ENCODE measurements at places on chromosomes 1 and 21. TPM values are rescaled to one million over a fixed set of nuclear protein-coding genes. Genes with fewer than 3 reads are reported as not detected.

The IGSF21 gene
- not detected for total RNA-seq

DNA sequence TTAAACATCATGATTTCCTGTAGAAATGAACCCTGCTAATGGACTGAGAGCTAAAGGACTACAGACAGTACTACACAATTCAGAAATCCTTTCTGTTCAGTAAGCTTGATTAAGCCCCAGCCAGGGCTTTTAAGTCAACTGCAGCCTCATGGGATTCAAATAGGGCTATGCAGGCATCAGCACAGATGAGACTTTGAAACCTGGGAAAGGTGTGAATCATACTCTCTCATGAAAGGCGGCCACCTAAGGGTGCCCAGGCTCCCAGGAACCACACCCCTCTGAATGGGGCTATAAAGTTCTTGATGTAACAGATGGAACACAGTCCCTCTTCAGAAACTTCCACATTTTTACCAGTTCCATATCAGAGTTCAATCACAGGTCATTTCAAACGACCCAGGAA is 7.6 kb downstream of the SIPA1L2 start:
- DNase-seq = no peak

DNA sequence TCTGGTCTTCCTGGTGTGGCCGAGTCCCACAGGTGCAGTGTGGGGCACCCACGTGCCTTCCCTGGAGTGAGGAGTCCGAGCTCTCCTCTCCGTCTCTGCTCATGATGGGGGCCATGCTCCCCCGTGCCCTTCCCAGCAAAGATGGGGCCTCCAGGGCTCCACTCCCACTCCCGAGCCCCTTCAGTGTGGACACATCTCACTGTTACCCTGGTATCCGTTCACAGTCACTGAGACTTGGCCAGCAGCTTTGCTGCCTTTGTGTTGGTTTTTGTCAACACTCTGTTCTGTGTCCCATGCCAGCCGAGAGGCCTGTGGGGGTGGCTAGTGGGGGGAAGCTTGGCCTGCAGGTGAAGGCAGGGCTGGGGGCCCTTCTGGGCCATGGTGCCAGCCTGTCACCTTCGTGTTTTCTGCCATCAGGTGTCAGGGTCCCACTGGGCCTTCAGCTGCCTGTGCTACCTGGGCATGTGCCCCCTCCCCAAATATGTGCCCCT is 46.9 kb upstream of the POFUT2 start:
- DNase-seq = no peak

- no peak for DNase-seq
Measured at GRCh38 chr1:57229076-57229475, 194.8 kb downstream of the DAB1 start.

GRCh38 chr1:52054496-52055065 is 410 bp downstream of the TXNDC12 start:
- DNase-seq = no peak

DNA sequence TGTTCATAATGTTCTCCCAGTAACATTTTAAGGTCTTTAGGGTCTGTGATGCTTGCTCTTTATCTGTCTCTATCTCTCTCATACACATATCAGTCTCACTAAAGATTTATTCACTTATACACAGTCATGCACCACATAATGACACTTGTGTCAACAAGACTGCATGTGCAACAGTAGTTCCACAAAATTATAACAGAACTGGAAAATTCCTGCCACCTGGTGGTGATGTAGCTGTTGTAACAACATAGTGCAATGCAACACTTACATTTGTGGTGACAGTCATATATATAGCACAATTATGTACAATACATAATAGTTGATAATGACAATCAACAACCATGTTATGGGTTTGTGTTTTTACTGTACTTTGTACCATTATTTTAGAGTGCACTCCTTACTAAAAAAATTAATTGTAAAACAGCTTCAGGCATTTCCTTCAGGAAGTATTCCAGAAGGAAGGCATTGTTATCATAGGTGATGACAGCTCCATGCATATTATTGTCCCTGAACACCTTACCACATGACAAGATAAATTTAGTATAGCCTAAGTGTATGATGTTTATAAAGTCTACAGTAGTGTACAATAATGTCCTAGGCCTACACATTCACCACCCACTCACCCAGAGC is 8.1 kb downstream of the TDRD5 start:
- peak; percentile 65 for DNase-seq

DNA sequence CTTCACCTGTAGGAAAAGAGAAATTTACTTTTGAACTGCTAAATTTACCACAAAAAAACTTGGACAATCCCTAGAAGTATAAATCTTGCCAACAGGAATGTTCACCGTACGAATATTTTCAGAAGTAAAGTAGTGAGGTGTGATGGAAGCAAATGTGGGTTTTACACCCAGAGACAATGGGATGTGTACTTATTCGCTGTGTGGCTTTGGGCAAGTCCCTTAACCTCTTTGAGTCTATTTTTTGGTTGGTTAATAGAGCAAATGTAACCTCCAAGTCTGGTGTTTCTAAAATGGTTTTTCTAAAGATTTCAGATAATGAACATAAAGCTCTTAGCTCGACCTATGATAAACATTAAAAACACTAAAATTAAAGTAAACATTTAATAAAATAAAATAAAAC is 51.2 kb downstream of the TPR start:
- no peak for DNase-seq

DNA sequence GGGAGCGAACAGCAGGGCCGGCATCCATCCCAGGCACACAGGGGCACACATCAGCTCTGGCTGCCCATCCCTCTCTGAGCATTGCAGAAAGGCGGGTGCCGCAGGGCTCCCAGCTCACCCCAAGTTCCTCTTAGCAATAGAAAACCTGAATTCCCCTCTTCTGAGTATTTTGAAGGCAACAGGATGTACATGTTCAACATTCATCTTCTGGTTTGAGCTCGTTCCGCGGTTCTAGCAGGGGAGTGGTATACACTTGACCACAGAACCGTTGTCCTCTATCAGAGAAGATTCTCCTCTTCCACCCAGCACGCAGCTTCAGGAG is 23.6 kb downstream of the ACTA1 start:
- no peak for DNase-seq

DNA sequence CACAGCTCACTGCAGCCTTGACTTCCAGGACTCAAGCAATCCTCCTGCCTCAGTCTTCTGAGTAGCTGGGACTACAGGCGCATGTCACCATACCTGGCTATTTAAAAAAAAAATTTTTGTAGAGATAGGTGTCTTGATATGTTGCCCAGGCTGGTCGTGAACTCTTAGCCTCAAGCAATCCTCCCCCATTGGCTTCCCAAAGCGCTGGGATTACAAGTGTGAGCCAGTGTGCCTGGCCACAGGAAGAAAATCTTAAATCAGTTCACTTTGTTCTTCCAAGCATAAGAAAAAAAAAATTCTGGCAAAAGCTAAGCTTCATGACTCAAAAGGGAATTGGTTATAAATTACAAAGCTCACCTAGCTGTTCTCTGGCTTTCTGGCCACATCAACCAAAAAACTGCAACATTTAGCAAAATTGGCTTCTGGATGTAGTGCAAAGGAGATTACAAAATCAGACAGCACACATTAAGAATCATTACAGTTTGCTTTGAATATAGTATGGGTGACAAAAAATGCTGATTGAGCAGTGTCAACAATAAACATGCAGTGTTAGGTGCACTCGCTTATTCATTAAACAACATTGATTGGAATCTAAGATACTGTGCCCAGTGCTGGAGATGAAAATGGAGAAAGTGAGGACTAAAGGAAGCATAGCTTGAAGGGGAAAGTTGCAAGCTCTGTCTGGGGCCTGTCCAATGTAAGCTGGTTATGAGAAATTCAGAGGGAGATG is 76.7 kb downstream of the KCTD3 start:
- no peak for DNase-seq

- DNase-seq = no peak
Measured at GRCh38 chr1:29650041-29650400, 413.7 kb downstream of the PTPRU start.

- no peak for DNase-seq
Measured at GRCh38 chr1:76003946-76004345, 70.6 kb upstream of the ST6GALNAC3 start.
